ENCODE measurements at places on chromosomes 12 and 14.

DNA sequence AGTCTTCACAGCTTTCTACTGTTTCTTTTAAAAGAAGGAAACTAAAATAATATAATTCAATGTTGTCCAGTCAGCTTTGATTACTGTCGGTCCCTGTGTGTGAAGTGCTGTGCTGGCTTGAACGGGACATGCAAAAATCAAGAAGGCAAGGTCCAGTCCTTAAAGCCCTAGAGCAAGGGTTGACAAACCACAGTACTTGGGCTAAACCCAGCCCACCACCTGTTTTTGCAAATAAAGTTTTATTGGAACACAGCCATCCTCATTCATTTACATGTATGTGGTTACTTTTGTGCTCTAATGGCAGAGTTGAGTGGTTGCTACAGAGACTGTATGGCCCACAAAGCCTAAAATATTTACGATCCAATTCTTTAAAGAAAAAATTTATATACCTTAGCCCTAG is 41.2 kb upstream of the TCL1B start:
- no peak for DNase-seq

DNA sequence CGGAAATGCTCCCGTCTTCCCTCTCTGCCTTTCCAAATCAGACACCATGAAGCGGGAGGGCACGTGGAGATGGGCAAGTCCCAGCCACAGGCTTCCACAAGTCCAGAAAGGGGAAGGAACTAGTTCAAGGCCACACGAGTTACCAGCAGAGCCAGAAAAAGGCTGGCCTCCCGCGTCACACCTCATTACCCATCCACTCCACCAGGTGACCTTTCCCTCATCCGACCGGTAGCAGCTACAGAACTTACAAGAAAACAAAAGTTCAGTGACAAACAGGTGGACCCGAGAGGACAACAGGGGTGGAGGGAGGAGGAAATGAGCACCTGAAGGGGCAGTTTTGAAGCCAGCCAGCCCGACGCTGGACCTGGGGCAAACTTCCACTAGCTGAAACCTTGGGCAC is 46.9 kb downstream of the CHGA start:
- no peak for DNase-seq

DNA sequence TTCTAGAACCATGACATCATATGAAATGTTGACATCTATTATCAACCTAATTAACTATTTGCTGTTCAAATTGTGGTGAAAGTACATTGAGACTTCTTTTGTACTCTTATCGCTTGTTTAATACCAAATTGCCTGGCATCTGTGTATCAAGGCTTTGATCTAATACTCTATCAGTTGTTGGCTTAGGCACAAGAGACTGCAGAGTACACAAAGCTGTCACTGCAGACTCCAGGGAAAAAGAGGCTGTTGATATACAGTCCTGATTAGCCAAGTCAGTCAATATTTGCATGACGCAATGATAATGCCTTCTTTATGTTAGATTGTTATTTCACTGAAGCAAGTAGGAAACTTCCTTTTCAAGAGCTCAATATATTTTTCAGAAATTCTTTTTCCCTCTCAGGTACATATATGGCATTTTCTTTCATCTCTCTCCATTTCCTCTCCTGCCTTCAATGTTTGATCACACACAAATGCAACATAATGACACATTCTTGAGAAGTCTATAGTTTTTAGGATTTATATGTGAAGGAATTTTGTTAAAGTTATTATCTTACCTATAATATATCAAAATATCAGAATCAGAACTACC is 32.3 kb upstream of the PTCSC3 start:
- DNase-seq = no peak

GRCh38 chr14:92625213-92625612 is 111.6 kb downstream of the RIN3 start:
- DNase-seq = no peak

- DNase-seq = no peak
These were observed 30.3 kb downstream of the NFKBIA start for GRCh38 chr14:35374263-35374712.

GRCh38 chr12:132294121-132295034 is 35.0 kb downstream of the GALNT9 start:
- no peak for DNase-seq

DNA sequence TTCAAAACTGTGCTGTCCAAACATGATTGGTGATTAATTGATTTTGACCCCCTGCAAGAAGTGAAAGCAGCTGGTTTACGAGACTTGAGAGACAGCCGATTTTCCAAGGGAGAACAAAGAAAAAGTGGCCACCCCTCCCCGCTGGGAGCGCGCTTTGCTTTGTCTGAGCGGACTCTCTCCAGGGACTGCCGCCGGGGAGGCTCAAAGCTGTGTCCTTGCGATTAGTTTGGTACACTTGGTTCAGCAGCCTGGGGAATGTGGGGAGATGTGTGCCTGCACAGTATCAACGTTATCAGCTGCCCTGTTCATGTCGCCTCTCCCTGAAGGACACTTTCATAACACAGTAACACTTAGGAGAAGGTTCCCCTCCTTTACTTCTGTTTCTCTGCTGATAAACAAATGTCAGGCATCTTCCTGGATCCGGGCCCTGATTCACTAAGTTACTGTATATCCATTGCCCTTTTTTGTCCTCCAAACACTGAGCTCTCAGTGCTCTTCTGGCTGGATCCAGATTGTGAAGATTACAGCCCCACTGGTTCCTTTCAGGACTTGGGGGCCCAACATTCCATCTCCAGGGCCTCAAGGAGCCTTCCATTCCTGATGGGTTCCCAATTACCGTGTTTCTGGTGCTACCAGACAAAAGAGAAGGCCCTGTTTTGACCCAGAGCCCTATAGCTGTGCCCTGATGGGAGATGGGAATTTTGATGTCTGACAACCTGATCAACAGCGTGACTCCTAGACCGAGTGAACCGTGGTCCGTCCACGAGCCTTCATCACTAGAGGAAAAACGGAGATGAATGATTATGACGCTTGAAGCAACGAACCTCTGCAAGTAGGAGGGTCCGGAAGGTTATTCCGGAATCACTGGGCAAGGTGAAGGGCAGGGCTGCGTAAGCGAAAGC is 31.7 kb upstream of the TUBA1C start:
- peak; percentile 73 for DNase-seq

GRCh38 chr14:100738269-100738691 is 11.6 kb downstream of the DLK1 start:
- DNase-seq = no peak

DNA sequence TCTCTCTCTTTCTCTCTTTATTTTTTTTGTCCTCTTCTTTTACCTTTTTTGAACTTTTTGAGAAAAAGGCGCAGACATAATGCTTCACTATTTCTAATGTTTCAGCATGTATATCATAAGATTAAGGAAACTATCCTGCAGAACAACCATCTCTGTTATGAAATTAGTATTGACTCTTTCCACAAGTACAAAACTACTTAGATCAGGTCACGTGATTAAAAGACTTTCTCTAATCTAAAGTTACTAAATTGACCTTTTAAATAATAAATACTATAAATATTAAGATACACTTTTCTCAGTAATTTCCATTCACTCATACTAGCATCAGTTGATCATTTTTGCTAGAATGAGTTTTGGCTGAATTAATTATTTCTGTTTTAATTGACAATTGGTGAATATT is 844.5 kb upstream of the LRFN5 start:
- no peak for DNase-seq

- DNase-seq = no peak
These were observed 137.3 kb downstream of the CEP83 start for GRCh38 chr12:94322346-94322745.

- peak; percentile 81 for DNase-seq
These were observed 67.5 kb downstream of the CHST11 start for GRCh38 chr12:104524034-104524832.

DNA sequence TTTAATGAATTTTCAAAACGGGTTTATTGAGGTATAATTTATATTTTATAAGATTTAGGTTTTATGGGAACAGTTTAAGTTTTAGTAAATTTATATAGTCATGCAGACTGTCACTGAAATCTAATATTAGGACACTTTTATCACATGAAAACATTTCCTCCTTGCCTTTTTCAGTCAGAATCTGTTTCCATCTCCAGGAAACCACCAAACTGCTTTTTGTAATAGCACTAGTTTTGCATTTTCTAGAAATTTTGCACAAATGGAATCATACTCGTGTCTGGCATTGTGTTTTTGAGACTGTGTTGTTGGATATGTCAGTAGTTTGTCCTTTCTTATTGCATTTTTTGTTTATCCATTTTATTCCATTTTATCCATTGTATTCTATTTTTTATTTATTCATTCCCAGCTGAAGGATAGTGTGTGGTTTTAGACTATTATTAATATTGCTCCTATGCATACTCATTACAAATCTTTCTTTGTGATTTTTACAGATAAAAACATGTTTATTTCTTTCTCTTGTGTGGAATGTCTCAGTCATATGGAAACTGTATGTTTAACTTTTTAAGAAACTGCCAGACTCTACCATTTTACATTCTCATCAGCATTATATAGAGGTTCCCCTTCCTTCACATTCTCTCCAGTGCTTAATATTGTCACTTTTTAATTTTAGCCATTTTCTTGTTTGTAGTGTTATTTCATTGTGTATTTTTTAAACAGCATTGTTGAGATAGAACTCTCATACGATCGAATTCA is 26.5 kb downstream of the PALS1 start:
- DNase-seq = no peak

DNA sequence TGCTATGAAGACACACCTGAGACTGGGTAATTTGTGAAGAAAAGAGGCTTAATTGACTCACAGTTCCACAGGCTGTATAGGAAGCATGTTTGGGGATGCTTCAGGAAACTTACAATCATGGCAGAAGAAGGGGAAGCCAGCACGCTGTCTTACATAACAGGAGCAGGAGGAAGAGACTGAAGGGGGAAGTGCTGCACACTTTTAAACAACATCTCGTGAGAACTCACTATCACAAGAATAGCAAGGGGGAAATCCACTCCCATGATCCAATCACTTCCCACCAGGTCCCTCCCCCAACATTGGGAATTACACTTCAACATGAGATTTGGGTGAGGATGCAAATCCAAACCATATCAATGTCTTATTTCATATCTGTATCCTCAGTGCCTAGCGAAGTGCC is 307.2 kb downstream of the ATP23 start:
- no peak for DNase-seq

DNA sequence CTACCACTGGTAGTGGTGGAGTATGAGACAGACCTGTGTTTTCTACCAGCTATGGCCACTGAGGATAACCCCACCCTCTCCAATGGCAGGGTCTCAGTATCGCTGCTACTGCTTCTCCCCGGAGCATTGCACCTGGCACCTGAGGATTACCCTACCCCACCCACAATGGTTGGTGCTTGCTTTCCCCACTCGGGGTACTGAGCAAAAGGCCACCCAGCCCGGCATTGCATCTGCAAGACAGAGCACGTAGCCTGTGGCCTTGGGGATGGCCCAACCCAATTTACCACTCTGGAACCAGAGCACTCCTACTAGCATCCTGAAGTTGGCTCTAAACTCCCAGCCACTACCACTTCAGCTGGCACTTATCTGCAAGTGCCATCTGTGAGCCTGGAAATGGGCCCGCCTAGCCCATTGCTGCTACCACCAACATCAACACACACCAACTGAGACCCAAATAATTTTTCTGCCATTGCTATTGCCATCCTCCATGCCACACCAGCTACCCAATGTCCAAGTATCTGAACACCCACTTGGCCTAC is 145.7 kb downstream of the CNTN1 start:
- no peak for DNase-seq

DNA sequence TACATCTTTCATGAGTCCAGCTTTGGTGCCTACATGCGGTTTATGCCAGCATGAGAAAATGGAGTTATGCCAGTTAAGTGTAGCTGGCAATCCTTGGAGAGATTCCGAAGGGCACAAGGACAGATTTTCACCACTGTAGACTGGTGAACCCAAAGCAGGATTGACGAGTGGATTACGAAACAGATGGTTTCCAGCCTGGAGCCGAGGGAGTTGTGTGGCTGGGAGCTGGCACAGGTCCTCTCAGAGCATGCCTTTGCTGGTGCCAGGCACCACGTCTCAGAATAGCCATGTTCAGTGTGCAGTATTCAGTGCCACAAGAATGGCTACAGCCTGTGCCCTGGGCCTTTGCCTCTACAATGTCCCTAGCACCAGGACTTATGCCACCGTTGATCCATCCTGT is 13.2 kb downstream of the KCNH3 start:
- no peak for DNase-seq

All from NCI-H446 (cell line).